Upper lobe of left lung (tissue), 6 donors: ENCODE measurements at places on chromosomes 2 and 18. TPM values are rescaled to one million over a fixed set of nuclear protein-coding genes. Genes with fewer than 3 reads are reported as not detected.

Gene IKZF2
- 12.6 TPM for total RNA-seq

DNA sequence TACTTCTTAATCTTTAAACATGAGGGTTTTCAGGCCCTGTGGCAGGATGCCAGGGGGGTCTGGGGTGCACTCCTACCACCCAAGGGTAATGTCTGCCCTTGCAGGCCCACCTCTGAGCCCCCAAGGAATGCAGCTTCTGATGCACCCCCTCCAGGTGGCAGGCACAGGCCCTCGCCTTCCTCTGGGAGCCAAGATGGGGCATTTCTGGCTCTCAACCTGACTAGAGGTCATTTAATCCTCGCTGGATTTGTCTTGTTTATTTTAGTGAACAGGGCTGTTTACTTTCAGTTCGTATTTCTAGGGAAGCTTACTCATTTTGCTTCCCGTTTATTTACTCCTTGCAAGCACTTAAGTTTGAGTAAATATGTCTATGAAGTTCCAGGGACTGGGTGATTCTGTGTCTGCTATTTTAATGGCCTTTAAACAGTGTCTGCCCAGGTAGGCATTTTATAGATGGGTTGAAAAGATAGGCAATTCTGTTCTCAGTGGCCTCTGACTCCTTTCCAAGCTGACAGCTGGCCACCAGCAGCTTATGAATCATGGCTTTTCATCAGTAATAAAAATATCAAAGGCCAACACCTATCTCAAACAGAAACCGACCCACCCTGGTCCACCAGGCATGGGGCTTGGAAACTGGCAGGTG is 11.1 kb upstream of the DNPEP start:
- no peaks in the 10 kb centered on the region for H3K36me3 ChIP-seq
- H3K4me3 ChIP-seq: no peak overlapping the region
- DNase-seq: no peak
- H3K27ac ChIP-seq: no peak overlapping the region
- peaks cover 15% of the 10 kb centered on the region for H3K4me1 ChIP-seq

- no peak overlapping the region for H3K4me3 ChIP-seq
- no peaks in the 10 kb centered on the region for H3K36me3 ChIP-seq
- H3K27me3 ChIP-seq: no peaks in the 10 kb centered on the region
- H3K27ac ChIP-seq: no peak overlapping the region
- no peaks in the 10 kb centered on the region for H3K4me1 ChIP-seq
These were observed 5.8 kb upstream of the LRP1B start for GRCh38 chr2:142136571-142136970.

Gene TNFRSF11A
- total RNA-seq: 5.9 TPM

- no peaks in the 10 kb centered on the region for H3K36me3 ChIP-seq
- DNase-seq: no peak
- no peaks in the 10 kb centered on the region for H3K27me3 ChIP-seq
- no peak overlapping the region for H3K4me3 ChIP-seq
- H3K27ac ChIP-seq: no peak overlapping the region
These were observed 23.6 kb downstream of the STAT4 start for GRCh38 chr2:191127235-191127634.
